ENCODE measurements at places on chromosomes 16 and 17. TPM values are rescaled to one million over a fixed set of nuclear protein-coding genes. Genes with fewer than 3 reads are reported as not detected.

Gene CDH11
- 5.4 TPM for total RNA-seq

GRCh38 chr17:6701719-6702118, 11.4 kb downstream of the SLC13A5 start:
- H3K27me3 ChIP-seq: no peaks in the 10 kb centered on the region
- no peak overlapping the region for H3K27ac ChIP-seq
- peak; percentile 87 for DNase-seq
- H3K4me3 ChIP-seq: no peak overlapping the region
- no peaks in the 10 kb centered on the region for H3K36me3 ChIP-seq

Gene USP43
- total RNA-seq: 5.5 TPM

GRCh38 chr16:84501077-84501735, 3.3 kb downstream of the MEAK7 start:
- H3K27ac ChIP-seq: no peak overlapping the region
- H3K36me3 ChIP-seq: peaks cover 8% of the 10 kb centered on the region
- no peak for DNase-seq

- H3K4me1 ChIP-seq: no peaks in the 10 kb centered on the region
- H3K4me3 ChIP-seq: no peak overlapping the region
- H3K36me3 ChIP-seq: no peaks in the 10 kb centered on the region
- no peak for DNase-seq
- H3K27ac ChIP-seq: no peak overlapping the region
Measured at GRCh38 chr17:17940441-17940911, 31.7 kb downstream of the TOM1L2 start.

DNA sequence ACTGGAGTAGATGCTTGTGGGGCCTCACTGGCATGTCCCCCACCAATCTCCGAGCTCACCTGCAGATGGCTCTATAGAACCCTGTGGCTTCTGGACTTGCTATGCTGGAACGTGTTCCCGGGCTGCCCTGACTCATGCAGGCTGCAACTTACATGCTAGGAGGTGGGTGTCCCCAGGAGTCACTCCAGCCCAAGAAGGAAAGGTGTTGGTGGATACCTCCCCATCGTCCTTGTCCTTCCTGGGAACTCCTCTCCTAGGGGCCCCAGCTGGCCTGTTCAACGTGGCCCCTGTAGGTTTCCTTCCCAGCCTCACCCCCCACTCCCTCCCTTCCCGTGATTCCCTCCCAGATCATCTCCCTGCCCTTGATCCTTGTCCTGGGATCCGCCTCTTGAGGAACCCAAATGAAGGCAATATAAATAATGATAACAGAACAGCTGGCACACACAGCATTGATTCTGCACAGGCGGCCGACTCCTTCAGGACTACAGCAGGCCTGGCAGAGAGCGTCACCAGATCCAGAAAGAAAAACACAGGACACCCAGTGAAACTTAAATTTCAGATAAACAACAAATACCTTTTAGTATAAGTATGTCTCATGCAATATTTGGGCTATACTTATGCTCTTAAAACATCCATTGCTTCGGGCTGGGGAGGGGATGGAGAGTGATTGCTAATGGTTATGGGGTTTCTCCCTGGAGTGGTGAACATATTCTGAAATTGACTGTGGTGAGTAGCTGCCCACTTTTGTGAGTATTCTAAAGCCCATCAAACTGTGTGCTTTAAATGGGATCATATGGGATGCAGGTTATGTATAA, 221.1 kb upstream of the GSE1 start:
- H3K4me1 ChIP-seq: peaks cover 7% of the 10 kb centered on the region
- no peaks in the 10 kb centered on the region for H3K27me3 ChIP-seq
- H3K27ac ChIP-seq: no peak overlapping the region
- H3K36me3 ChIP-seq: no peaks in the 10 kb centered on the region

- no peaks in the 10 kb centered on the region for H3K4me1 ChIP-seq
- no peak overlapping the region for H3K27ac ChIP-seq
- H3K4me3 ChIP-seq: no peak overlapping the region
- no peak for DNase-seq
- H3K27me3 ChIP-seq: no peaks in the 10 kb centered on the region
Measured at GRCh38 chr16:86225905-86226371, 284.4 kb upstream of the FOXF1 start.

Gene TBC1D3B
- 8.8 TPM for total RNA-seq

DNA sequence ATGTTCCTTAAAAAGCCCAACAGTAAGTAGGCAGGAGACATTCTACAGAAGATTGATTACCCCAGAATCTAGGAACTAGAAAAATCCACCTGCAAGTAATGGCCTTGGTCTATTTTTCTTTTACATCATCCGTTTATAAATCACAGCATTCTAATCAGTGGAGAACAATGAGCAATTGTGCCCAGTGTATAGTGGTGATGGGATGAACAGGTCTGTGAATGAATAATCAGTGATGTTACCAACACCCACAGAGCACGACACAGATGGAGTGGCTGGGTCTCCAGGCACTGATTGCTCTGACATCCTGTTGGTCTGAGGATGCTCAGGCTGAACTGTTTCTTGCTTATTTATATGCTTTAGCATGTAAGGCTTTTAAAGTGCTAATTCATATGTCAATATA, 1251.2 kb upstream of the CDH8 start:
- no peaks in the 10 kb centered on the region for H3K27me3 ChIP-seq
- H3K27ac ChIP-seq: no peak overlapping the region
- DNase-seq: no peak
- H3K4me3 ChIP-seq: no peak overlapping the region
- H3K4me1 ChIP-seq: no peaks in the 10 kb centered on the region

GRCh38 chr17:12431188-12431587, 234.5 kb upstream of the MYOCD start:
- no peak overlapping the region for H3K4me3 ChIP-seq
- H3K27me3 ChIP-seq: no peaks in the 10 kb centered on the region
- no peak overlapping the region for H3K27ac ChIP-seq
- H3K4me1 ChIP-seq: no peaks in the 10 kb centered on the region

DNA sequence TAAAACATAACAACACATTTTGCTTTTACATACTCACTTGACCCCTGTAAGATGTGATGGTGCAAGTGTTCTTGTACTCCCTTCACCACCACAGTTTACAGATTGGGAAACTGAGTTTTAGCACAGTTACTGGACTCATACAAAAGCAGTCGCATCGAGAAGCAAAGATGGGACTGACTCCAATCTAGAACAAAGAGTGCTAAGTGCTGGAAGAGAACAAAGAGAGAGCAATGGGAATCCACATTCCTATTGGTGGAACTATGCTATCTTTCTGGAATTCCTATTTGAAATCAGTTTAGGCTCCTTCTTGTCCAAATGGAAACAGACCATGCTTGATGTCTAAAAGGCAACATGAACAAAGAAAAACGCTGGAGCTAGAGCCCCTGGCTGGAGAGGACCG, 9.1 kb downstream of the TOM1L2 start:
- no peaks in the 10 kb centered on the region for H3K36me3 ChIP-seq
- H3K27ac ChIP-seq: no peak overlapping the region
- no peaks in the 10 kb centered on the region for H3K27me3 ChIP-seq
- H3K4me3 ChIP-seq: no peak overlapping the region

DNA sequence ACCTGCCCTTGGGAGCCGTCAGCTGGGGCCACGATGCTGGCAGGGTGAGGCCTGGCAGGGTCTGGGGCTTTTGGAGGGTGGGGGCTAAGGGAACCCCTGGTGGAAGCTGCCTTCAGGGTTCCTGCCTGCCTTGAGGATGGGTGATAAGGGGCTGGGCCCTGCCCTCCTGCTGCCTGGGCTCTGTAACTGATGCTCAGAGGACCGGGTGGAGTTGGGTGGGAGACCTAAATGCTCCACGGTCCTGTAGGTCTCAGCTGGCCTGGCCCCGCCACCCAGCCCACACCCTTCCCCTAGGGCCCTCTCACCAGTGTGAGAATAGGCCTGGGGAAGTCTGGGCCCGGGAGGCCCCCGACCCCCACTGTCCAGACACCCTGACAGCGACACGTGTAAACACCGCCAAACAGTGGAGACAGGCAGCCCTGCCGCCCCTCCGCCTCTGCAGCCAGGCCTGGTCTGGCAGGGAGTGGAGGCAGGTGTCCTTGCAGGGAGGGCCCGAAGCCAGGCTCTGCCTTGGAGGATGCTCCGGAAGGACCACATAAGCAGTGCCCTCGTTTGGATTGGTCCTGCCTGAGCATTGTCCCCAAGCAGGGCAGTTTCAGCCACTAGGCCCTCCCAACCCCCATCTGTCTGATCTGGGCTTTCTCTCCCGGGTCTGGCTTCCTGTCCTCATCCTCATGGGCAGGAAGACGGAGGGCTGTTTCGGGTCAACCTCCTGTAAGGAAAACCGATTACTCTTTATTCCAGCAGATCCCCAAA, 6.5 kb upstream of the BAHCC1 start:
- no peaks in the 10 kb centered on the region for H3K36me3 ChIP-seq
- DNase-seq: peak; percentile 63
- H3K4me3 ChIP-seq: no peak overlapping the region
- no peaks in the 10 kb centered on the region for H3K4me1 ChIP-seq
- H3K27ac ChIP-seq: no peak overlapping the region

DNA sequence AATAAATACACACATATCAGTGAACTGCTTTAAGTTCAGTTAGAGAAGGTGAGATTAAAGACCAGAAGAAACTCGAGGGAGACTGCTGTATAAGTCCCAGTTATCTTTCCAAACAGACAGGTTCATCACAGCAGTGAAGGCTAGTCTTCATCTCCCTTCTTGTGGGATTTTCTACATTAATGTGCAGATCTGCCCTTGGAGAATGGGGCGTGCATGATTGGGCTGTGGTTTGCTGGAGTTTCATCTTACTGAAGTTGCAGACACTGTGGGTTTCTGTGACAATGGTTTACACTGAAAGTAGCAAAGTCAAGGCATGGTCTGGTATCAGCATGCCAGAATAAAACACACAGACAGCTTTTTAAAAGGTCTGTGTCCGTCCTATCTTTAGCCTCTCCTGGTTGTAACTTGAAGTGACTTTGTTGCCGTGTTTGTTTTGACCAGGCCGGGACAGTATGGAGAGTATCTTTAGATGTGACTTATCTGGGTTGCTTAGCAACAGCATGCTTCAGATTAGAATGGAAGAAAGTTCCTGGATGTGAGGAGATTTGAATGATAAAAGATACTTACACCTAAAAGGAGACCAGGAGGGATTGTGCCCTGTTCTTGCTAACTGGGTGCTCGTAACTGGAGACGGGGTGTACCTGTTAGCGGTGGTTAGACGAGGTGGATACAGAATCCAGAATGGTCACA, 16.1 kb downstream of the NAA60 start:
- peaks cover 8% of the 10 kb centered on the region for H3K4me1 ChIP-seq
- no peak overlapping the region for H3K27ac ChIP-seq
- no peaks in the 10 kb centered on the region for H3K27me3 ChIP-seq
- peak overlapping the region; percentile 92 for H3K4me3 ChIP-seq

DNA sequence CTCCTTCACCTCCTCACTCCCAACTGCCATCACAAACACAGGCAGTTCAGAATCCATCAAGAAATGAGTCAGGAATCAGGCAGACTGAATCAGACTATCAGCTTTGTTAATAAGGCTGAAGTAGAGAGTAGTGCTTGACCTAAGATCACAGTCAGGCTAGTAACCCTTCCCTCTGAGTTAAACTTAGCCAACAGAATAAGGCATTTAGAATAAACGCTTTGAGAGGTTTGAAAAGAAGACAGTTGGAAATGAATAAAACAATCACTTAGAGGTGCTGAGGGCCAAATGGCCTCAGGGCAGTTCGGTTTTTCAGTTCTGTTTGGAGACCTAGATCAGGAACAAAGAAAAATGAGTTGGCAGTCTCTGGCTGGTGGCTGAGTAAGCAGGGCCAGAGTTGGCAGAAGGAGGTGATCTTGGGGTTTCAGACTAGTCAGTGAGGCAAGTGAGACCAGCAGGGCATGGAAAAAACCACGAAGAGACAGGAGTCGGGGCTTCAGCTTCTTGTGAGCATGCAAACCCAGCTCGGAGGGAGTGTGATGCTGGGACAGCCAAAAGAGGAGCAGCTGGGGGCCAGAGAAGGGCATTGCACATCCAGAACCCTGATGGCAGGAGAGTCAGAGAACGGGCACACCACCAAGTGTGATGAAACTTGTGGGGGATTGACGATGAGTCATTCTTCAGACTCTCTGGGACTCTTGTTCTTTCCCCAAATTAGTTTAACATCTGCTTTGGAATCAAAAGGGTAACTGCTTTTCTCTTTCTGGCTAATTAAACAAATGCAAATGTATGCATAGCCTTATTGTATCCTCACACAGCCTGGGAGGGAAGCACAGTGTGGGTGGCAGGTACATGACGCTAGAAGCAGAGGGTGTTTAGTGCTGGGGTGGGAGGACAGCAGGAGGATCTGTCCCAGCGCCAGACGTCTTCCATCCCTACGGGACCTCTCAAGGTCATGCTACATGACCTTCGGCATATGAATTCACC, 54.8 kb downstream of the SPECC1 start:
- no peaks in the 10 kb centered on the region for H3K27me3 ChIP-seq
- no peaks in the 10 kb centered on the region for H3K36me3 ChIP-seq
- peak; percentile 55 for DNase-seq
- peaks cover 8% of the 10 kb centered on the region for H3K4me1 ChIP-seq
- peak overlapping the region; percentile 41 for H3K27ac ChIP-seq
- H3K4me3 ChIP-seq: no peak overlapping the region

Gene SLC5A11
- 0.22 TPM for total RNA-seq

Gene SSH2
- total RNA-seq: 11.8 TPM

Gene BCL6B
- total RNA-seq: 4.9 TPM

- H3K27ac ChIP-seq: no peak overlapping the region
- no peak overlapping the region for H3K4me3 ChIP-seq
- H3K36me3 ChIP-seq: no peaks in the 10 kb centered on the region
- H3K4me1 ChIP-seq: peaks cover 7% of the 10 kb centered on the region
- DNase-seq: no peak
- no peaks in the 10 kb centered on the region for H3K27me3 ChIP-seq
Measured at GRCh38 chr16:4525069-4525468, 13.5 kb downstream of the CDIP1 start.

GRCh38 chr16:89712274-89712781, 8.4 kb downstream of the VPS9D1 start:
- H3K4me3 ChIP-seq: peak overlapping the region; percentile 82
- no peak overlapping the region for H3K27ac ChIP-seq
- H3K27me3 ChIP-seq: no peaks in the 10 kb centered on the region

Gene ANKRD40CL
- not detected for total RNA-seq

Gene CRHR1
- total RNA-seq: 0.52 TPM

DNA sequence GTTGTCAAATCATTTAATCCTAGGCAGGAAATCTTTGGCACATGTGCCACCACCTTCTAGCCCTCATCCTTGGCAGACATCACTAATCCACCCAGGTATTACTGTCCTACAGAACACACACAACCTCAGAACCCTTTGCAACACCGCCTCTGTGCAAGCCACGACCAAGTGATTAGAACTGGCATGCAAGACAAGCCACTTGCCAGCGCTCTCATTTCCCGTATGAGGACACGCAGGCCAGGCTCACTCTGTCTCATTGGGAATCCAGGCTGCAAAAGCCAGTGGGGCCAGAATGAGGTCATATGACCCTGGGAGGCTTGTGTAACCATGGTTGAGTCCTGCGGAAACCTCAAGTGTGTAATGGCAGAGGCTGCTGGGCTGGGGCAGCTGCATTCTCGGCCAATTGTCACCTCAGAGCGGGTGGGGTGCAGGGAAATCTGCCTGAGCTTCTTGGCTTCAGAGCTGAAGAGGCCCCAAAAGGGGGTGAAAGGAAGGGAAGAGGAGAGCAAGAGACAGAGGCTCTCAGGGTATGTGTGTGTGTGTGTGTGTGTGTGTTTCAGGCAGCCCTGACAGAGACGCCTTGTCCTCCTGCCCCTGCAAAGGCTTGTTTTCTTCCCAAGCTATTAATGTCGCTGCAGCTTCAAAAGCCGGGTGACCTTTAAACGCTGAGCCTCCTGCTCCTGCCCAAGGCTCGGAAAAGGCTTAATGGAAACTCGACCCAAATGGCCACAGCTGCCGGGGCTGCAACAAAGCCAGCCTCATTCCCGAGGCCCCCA, 43.2 kb upstream of the MRPS23 start:
- no peaks in the 10 kb centered on the region for H3K27me3 ChIP-seq
- H3K27ac ChIP-seq: no peak overlapping the region
- DNase-seq: peak; percentile 80
- H3K4me3 ChIP-seq: peak overlapping the region; percentile 60
- H3K36me3 ChIP-seq: no peaks in the 10 kb centered on the region
- peaks cover 4% of the 10 kb centered on the region for H3K4me1 ChIP-seq

All from H9 (cell line).